ENCODE measurements at places on chromosomes 5 and 9.
A peak's percentile ranks its signal among the peaks of the same experiment; 100 is the strongest.

DNA sequence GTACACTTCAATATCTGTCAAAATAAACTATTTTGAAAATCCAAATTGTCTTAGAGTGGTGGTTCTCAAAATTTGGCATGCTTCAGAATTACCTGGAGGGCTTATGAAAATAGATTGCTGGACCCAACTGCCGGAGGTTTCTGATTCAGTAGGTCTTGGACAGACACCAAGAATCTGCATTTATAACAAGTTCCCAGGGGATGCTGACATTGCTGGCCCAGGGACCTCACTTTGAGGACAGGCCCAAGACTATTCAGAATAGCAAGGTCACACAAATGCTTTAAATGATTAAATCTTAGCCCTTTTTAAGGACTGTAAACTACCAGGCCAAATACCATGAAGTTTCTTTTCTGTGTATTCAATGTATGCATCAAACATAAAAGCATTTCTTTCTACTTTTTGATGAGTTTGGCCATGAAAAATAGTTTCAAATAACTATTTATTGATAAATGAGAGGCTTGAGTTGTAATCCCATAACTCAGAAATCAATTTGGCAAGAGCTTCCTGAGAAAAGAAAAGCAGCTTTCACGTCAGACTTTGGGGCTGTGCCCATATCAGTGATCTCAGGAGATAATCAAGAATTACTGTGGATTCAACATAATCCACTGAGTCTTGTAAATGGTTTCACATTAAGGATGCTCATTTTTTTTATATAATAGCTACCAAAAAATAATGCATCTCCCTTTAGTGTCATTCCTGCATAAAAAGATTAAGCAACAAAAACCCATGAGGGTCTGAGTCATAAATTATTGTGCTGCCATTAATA is 191.4 kb downstream of the FRMD3 start:
- no peak for DNase-seq

DNA sequence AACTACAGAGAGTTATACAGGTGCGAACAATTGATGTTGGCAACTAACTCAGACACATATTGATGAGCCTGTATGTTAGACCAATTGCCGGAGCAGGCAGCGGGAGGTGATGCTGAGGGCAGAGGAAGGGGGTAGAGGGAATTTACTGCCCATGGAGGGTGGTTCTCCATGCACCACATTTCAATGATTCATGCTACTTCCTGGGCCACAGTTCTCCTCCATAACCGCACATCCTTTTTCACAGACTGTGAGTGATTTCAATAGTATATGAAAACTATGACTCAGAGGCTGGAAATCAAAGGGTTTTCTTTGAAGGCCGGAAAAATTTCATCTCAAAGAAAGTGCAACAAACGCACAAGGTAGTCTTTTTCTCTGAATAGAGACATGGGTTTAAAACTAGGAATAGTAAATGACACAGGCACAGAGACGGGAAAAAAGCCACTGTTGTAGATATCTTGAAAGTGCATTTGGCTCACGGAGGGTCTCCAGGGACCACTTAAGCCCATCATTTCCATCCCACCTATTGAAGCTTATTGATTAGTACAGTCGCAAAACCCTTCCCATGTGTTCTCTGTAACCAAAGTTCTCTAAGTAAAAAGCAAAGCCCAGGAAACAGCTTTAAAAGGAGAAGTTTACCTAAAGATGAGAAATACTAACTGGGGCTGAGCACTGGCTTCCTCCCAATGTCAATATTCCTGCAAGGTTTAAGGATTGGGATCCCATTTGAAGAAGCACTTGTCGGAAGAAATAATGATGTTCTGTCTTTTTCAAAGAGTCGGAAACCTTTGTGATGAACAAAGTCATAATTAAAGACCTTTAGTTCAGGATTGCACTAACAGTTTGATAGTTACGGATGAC is 28.0 kb upstream of the ADAM19 start:
- DNase-seq: peak; percentile 18

DNA sequence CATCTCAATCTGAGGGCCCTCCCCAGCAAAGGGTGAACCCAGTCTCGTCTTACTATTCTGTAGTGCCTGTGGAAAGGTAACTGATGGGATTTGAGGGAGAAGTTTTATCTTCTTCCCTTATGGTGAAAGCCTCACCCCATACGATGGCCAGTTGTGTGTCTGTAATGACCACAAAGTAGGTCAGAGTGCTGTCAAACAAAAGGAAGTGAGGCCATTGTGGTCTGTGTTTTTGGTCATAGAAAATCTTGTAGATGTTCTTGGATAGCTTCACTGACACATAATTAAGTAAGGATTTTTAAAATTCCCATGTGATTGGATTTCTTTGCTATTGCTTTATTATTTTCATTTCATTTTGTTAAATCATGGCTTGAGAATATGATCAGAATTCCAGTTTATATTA is 505.1 kb upstream of the KLF4 start:
- no peak for DNase-seq

GRCh38 chr5:124446120-124446519 is 300.3 kb downstream of the ZNF608 start:
- no peak for DNase-seq

GRCh38 chr9:68819065-68819464 is 114.0 kb downstream of the PIP5K1B start:
- no peak for DNase-seq

- no peak for DNase-seq
These were observed 18.8 kb upstream of the CATSPER3 start for GRCh38 chr5:134948911-134949310.

DNA sequence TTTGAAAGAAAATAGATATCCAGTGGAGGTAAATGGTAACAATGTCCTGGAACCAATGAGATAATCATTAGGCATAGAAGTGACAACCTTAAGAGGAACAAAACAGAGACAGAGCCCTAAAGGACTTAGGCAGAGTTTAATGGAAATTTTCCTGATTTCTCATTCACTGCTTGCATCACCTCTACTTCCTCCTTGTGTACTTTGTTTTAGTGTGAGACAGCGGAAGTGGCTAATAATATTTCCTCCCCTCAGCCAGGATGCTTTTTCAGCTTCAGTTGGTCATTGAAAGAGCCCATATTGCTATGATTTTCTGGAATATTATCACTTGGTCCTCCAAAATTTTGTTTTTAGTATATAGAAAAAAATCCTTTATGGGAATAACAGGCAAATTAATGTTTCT is 153.4 kb upstream of the MPDZ start:
- no peak for DNase-seq

DNA sequence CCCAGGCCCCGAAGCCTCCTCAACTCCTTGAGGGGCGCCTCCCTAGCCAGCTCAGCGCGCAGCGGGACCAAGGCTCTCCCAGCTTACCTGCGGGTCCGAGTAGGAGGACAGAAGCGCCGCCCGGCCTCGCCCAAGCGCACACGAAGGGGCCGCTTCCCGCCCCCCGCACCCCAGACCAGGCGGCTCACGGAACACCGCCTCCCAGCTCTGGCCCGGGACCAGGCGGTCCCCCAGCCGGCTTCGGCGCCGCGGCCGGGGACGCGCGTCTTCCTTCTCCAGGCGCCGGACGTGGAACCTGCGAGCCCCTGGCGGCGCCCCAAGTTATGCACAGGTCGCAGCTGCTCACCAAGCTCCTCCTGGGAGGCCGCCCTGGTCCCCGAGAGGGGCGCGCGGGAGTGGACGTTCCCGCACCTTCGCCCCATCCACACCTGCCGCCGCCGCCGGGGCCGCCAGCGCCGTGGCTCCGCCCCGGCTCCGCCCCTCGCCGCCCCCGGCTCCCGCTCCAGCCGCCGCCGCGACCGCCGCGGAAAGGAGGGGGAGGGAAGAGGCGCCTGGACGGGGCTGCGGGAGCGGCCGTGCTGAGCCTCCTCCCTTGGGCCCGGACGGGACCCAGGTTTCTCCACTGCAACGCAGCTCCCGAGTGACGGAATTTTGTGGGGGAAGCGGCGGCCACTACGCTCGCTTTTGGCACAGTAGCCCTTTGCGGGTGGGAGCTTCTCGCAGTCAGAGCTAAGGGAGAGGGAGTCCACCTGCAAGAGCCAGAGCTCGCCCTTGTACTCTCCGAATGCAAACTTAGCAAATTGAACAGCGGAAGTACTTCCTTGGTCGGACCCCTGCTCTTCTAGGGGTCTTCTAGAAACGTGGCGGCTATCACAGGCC is 77.5 kb upstream of the IFNE start:
- DNase-seq: no peak

- no peak for DNase-seq
These were observed 45.4 kb downstream of the ZNF608 start for GRCh38 chr5:124701016-124701415.

DNA sequence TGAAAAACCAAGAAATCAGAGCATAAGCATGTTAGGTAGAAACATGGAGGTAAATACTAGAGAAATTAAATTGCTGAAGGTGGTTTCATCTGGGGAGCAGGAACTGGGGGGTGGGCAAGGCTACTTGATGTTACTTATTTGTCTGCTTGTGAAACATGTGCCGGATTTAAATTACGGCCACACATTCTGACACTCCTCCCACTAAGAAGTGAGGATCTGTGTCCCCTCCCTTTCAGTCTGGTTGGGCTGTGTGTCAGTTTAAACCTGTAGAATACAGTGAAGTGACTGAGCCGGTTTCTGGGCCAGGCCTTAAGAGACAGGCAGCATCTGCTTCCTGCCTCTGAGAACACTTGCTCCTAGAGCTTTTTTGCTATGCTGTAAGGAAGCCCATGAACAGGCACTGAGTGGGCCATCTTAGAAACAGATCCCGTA is 2.3 kb upstream of the IARS1 start:
- no peak for DNase-seq

DNA sequence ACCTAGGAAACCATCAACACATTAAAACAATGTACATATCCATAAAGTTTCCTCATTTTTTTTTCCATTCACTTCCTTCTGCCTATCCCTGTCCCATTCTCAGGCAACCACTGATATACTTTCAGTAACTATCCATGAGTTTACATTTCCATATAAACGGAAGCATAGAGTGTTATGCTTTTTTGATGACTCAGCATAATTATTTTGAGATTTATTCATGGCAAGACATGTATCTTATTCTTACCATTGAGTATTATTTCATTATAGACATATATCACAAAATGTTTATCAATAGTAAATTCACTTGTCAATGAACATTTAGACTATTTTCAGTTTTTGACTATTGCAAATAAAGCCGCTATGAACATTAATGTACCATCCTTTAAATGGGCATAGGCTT is 1786.8 kb upstream of the ACO1 start:
- no peak for DNase-seq

- no peak for DNase-seq
These were observed 592.7 kb upstream of the BRINP1 start for GRCh38 chr9:119961774-119962424.

Measured in activated CD4-positive, CD25-positive, alpha-beta regulatory T cell (primary cell).